Neural crest cell (in vitro differentiated cells): ENCODE measurements at places on chromosomes 5 and 9. TPM values are rescaled to one million over a fixed set of nuclear protein-coding genes. Genes with fewer than 3 reads are reported as not detected.

- H3K4me3 ChIP-seq, result no peak overlapping the region
- H3K27me3 ChIP-seq, result no peaks in the 10 kb centered on the region
- peaks cover 7% of the 10 kb centered on the region for H3K36me3 ChIP-seq
These were observed 308.0 kb upstream of the IRX2 start for GRCh38 chr5:3059488-3059887.

DNA sequence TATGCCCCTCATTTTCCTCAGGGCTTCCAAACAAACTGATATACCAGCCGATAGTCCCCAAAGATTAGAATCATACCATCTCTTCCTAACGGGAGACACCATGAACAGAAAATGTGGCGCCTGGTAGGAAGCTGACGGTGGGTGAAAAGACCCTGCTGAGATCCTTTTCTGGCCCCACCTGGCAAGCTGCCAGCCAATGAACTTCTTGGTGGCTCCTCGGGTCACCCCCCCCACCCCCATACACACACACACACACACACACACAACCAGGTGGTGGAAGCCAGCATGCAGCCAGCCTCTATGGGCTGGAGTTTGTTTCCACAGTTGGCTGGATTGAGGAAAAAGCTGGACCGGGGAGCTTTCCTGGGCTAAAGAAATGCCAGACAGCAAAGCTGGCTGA is 4.8 kb upstream of the CCIN start:
- H3K27me3 ChIP-seq, result peaks cover 2% of the 10 kb centered on the region
- H3K36me3 ChIP-seq, result no peaks in the 10 kb centered on the region
- H3K4me3 ChIP-seq, result no peak overlapping the region
- no peak for DNase-seq
- H3K27ac ChIP-seq, result no peak overlapping the region
- peaks cover 15% of the 10 kb centered on the region for H3K4me1 ChIP-seq

KIF24 gene
- 12.3 and 13.8 TPM in 2 replicates for total RNA-seq

SH2D3C gene
- total RNA-seq, result 6.0 and 7.2 TPM in 2 replicates

GRCh38 chr5:1111241-1111726 is 579 bp downstream of the SLC12A7 start:
- peaks cover 14% of the 10 kb centered on the region for H3K4me1 ChIP-seq
- H3K27me3 ChIP-seq, result no peaks in the 10 kb centered on the region

PJA2 gene
- 51.2 TPM in 2 replicates for total RNA-seq

DNA sequence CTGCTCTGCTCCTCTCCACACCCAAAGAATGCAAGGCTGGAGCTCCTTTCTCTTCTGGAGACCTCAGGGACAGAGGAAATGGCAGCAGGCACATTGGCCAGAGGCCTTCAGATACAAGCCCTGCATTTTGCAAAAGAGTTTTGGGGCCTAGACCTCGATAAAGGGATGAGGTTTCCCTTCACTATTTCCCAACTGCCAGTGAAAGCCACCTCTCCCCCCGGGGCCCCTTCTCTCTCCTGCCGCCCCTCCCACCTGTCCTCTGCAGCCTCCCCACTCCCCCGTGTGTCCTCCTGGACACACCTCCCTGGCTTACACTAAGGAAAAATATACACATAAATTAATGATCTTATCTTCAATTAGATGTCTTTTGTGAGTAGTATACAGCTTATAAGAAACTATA is 21.3 kb upstream of the LMNB1 start:
- no peaks in the 10 kb centered on the region for H3K27me3 ChIP-seq
- H3K4me3 ChIP-seq, result no peak overlapping the region
- DNase-seq, result no peak
- no peak overlapping the region for H3K27ac ChIP-seq
- no peaks in the 10 kb centered on the region for H3K36me3 ChIP-seq

DNA sequence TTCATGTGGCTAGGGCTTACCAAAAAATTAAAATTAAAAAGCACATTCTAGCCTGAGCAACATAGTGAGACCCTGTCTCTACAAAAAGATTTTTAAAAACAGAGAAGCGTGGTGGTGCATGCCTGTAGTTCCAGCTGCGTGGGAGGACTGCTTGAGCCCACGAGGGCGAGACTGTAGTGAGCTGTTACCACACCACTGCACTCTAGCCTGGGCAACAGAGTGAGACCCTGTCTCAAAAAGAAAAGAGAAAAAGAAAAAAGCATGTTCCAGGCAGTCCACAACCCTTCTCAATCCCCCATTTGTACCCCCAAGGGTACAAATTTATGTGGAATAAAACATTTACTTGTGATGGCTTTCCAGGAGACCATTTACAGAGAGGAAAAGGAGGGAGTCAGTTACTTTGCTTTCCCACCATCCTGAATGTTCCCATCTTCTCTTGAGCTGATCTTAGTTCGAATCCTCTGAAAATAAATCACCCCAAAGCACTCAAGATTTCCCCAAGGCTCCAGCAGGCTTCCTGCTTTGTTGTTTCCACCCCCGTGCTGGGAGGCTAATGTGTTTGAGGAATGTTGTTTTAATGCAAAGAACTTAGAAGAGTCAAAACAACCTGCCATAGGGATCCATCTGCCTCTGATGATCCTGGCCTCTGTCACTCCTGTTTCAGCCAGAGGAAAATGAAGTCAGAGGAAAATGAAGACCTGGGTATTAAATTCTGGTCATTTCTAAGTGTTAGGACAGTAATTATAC is 384.7 kb downstream of the BNC2 start:
- H3K36me3 ChIP-seq, result no peaks in the 10 kb centered on the region
- no peaks in the 10 kb centered on the region for H3K27me3 ChIP-seq
- no peak for DNase-seq
- no peak overlapping the region for H3K4me3 ChIP-seq
- H3K27ac ChIP-seq, result no peak overlapping the region

COL15A1 gene
- total RNA-seq, result 0.18 and 0.33 TPM in 2 replicates

- H3K27me3 ChIP-seq, result no peaks in the 10 kb centered on the region
- H3K27ac ChIP-seq, result no peak overlapping the region
- H3K4me3 ChIP-seq, result no peak overlapping the region
- no peak for DNase-seq
- H3K4me1 ChIP-seq, result no peaks in the 10 kb centered on the region
- H3K36me3 ChIP-seq, result peaks cover 3% of the 10 kb centered on the region
These were observed 31.1 kb downstream of the UHRF2 start for GRCh38 chr9:6444128-6444527.

DNA sequence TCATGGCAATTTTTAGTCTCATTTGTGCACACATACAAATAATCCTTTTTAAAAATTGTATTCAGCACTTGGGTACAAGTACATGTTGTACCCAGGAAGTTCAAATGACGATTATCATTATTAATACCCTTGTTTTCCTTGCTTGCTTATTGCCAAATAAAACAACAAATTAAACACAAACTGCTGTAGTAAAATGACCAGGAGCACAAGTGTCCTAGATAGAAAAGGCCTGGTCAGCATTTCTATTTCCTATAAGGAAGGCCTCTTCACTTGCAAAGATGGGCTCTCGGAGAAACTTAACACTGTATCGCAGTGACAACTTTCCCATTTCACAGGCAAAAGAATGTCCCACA is 34.7 kb upstream of the PLPP1 start:
- H3K27me3 ChIP-seq, result no peaks in the 10 kb centered on the region
- H3K4me1 ChIP-seq, result peaks cover 11% of the 10 kb centered on the region
- no peak for DNase-seq
- no peak overlapping the region for H3K4me3 ChIP-seq
- no peaks in the 10 kb centered on the region for H3K36me3 ChIP-seq

DNA sequence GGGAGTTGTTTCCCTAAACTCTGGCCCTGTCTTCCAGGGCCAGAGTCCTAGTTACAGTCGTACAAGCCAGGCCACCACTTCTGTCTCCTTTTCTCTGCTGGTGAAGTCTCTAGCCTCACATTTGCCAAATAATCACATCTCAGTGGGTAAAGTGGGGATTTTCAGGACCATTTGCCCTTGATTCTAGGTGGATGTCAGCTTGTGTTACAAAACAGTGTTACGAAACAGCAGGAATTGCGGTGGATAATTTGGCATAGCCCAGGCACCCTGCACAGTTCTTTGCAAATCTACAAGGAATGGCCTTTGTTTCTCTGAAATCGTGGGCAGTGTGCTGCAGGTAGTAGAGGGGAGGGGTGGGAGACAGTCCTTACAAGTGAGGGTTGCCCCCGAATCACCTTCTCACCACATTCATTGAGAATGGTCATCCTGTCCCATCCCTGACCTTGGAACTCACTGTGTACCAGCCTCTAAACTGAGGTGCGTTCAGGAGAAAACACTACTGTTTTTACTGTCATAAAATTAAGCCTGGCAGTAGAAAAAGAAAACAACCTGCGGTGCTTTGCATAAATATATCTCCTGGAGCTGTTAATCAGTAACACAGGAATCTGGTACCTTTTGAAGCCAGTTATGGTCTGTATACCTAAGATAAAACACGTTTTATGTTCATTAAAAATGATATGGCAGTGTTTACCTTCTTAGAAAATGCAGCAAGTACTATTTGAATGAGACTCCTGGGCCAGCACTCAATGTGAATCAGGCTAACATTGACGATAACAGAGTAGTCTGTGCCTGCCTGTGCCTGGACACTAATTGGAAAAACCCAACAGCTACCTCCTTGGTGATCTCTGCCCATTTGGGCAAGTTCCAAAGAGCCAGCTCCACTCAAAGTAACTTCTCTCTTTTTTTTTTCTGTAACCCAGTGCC is 44.3 kb downstream of the CYSTM1 start:
- peaks cover 7% of the 10 kb centered on the region for H3K4me1 ChIP-seq
- H3K36me3 ChIP-seq, result no peaks in the 10 kb centered on the region
- H3K4me3 ChIP-seq, result no peak overlapping the region
- DNase-seq, result no peak

DNA sequence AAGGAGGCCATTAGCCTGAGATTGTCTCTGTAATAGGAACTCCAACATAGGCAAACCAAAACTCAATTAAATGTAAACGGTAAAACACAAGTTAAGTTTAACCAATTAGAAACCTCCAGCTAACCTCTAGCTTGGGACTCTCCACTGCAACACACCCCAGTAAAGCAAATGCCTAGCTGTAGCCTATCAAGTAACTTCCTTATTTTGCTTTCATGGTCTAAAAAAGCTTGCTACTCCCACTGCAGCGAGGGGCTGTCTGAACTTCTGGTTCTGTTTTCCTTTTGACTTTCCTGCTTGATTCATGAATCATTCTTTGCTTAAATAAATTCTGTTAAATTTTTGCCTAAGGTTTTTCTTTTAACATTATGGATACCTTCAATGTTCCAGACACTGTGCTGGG is 24.4 kb upstream of the C5orf46 start:
- H3K27ac ChIP-seq, result no peak overlapping the region
- H3K4me3 ChIP-seq, result no peak overlapping the region
- no peaks in the 10 kb centered on the region for H3K36me3 ChIP-seq
- H3K27me3 ChIP-seq, result no peaks in the 10 kb centered on the region

DNA sequence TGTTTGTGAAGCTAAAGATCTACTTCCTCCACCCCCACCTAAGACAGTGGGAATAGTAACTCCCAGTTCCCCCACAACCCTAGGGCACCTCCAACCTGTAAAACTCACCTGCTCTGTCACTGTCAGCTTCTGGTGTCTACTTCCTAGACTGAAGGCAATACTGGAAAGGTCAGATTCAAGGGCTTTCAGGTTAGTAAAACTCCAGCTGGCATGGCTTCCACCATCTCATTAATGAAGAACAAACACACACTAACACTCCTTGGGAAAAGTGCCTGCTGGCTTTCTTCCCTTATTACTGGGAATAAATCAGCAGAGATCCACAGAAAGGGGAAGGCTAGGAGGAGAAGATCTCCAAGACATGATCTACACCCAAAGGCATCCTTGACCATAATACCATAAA is 109.9 kb downstream of the TMEM174 start:
- peaks cover 37% of the 10 kb centered on the region for H3K27me3 ChIP-seq
- H3K4me1 ChIP-seq, result peaks cover 6% of the 10 kb centered on the region
- DNase-seq, result no peak
- no peaks in the 10 kb centered on the region for H3K36me3 ChIP-seq
- H3K4me3 ChIP-seq, result no peak overlapping the region

GRCh38 chr9:107175041-107175440 is 108.0 kb upstream of the RAD23B start:
- DNase-seq, result no peak
- no peaks in the 10 kb centered on the region for H3K27me3 ChIP-seq
- no peak overlapping the region for H3K4me3 ChIP-seq
- H3K36me3 ChIP-seq, result no peaks in the 10 kb centered on the region

FGD3 gene
- 3.7 and 4.1 TPM in 2 replicates for total RNA-seq

UBE2QL1 gene
- total RNA-seq, result 2.7 TPM in 2 replicates
